ENCODE measurements at places on chromosomes 6 and 20. TPM values are rescaled to one million over a fixed set of nuclear protein-coding genes. Genes with fewer than 3 reads are reported as not detected.

Gene HLA-DQA1
- not detected for total RNA-seq

Gene PHACTR1
- 74.9 TPM for total RNA-seq

Gene CCR6
- total RNA-seq: not detected

Gene RTF2
- total RNA-seq: 66.9 TPM

Gene SLC24A3
- total RNA-seq: not detected

Gene PRR18
- not detected for total RNA-seq

Gene MICAL1
- 290 TPM for total RNA-seq

Gene KCNB1
- total RNA-seq: not detected

Gene RIPPLY2
- not detected for total RNA-seq

Gene BHLHE23
- total RNA-seq: not detected

Gene EYS
- under 0.01 TPM for total RNA-seq

Gene GTSF1L
- not detected for total RNA-seq

Gene ZNF334
- total RNA-seq: 2.5 TPM

Gene CST4
- total RNA-seq: not detected

Gene GRM4
- total RNA-seq: under 0.01 TPM

Measured in melanocyte of skin (primary cell).